ENCODE measurements at places on chromosomes 3 and 15. TPM values are rescaled to one million over a fixed set of nuclear protein-coding genes. Genes with fewer than 3 reads are reported as not detected.

The NANOGP8 gene
- not detected for total RNA-seq

- no peak for DNase-seq
These were observed 375 bp downstream of the HEG1 start for GRCh38 chr3:125055331-125055912.

DNA sequence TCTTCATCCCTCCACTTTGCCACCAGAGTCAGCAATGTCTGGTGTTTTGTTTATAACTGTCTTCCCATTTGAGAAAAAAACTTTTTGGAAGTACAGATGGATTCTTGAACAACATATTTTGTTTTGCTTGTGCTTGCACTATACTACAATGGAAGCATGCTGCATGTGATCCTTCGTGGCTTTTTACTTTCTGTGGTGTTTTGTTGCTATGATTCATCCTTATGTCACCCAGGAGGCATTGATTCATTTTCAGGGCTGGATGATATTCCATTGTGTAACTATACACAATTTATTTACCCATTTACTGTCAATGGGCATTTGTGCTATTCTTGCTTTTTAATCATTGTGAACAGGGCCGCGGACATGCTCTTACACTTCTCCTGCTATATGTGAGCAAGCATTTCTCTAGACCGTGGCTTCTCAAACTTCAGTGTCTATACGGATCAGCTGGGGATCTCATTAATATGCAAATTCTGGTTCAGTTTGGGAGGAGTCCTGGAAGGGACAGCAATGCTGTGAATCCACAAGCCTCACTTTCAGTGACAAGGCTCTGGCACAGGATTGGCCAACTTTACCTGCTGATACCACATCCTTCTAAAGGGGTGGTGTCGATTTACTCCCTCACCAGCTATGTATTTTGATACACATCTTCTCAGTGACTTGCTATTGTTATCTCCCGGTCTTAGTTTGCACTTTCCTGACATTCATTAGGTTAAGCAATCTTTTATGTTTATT, 65.9 kb downstream of the POLR2M start:
- peak; percentile 61 for DNase-seq

GRCh38 chr3:106587551-106587950, 718.7 kb upstream of the CBLB start:
- no peak for DNase-seq

DNA sequence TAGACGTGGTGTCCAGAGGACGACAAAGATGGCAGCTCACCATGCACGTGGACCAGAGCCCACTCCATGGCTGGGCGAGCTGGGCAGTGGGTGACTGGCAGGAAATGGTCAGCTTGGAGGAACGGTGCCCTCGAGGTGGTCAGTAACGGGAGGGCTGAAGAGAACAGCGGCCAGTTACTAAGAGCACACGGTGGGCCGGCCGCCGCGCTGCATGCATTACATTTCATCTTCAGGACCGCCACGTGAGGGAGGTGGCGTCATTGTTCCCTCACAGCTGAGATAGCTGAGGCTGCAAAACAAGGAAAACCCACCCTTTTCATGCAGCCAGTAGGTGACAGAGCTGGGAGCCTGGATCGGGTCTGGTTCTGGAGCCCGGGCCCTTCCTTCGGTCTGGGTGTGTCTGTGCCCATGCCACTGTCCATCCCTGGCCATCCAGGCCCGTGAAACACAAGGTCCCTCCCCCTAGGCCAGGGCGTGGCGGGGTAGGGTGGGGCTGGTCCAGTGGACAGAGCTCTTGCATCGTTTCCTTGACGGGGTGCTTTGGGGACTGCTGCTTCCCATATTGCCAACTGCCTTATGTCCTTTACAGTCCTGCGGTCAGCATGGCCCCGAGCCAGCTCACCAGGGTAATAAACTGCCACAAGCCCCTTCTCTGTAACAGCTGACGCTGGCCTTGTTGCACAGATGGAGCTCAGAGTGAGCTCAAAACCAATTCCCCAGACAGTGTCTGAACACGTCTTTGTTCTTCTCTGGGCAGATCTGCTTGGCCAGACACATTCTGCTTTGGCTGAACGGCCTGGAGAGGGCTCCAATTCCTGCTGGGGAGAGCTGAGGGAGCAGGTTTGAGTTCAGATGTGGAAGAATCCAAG, 51.8 kb downstream of the RGMA start:
- peak; percentile 12 for DNase-seq

GRCh38 chr3:134312072-134312872, 61.6 kb upstream of the RYK start:
- peak; percentile 90 for DNase-seq

The GOLGA6B gene
- total RNA-seq = not detected

- DNase-seq = peak; percentile 70
These were observed 14.8 kb downstream of the MYL3 start for GRCh38 chr3:46848271-46849044.

- DNase-seq = peak; percentile 1
These were observed 321.5 kb upstream of the ICE2 start for GRCh38 chr15:60800299-60801072.

GRCh38 chr15:88701561-88702095, 62.8 kb downstream of the ISG20 start:
- DNase-seq = no peak

- peak; percentile 6 for DNase-seq
These were observed 419.3 kb downstream of the MAGI1 start for GRCh38 chr3:65619451-65619881.

The KATNBL1 gene
- total RNA-seq = 27.3 TPM

The MESP2 gene
- total RNA-seq = 0.62 TPM

GRCh38 chr15:50675535-50676144, 11.0 kb downstream of the TRPM7 start:
- DNase-seq = peak; percentile 31

GRCh38 chr3:160720123-160720746, 35.8 kb upstream of the PPM1L start:
- DNase-seq = peak; percentile 13

- no peak for DNase-seq
These were observed 3.9 kb upstream of the GRAMD2A start for GRCh38 chr15:72201391-72201921.

- peak; percentile 98 for DNase-seq
These were observed 51.0 kb upstream of the ATP13A3 start for GRCh38 chr3:194537732-194538247.
